GM19239 (cell line): ENCODE measurements at places on chromosomes 1 and 21.

- DNase-seq, result no peak
Observed at GRCh38 chr1:28395181-28395580, 25.6 kb downstream of the PHACTR4 start.

DNA sequence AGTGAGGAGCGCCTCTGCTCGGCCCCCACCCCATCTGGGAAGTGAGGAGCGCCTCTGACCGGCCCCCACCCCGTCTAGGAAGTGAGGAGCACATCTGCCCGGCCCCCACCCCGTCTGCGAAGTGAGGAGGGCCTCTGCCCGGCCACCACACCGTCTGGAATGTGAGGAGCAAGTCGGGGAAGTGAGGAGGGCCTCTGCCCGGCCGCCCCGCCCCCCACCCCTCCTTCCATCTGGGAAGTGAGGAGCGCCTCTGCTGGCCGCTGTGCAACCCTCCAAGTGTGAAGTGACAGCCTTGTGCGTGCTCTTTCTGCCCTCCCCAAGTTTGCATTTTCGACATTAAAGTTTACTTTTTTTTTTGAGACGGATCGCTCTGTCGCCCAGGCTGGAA, 5.1 kb upstream of the ZZZ3 start:
- DNase-seq, result no peak

DNA sequence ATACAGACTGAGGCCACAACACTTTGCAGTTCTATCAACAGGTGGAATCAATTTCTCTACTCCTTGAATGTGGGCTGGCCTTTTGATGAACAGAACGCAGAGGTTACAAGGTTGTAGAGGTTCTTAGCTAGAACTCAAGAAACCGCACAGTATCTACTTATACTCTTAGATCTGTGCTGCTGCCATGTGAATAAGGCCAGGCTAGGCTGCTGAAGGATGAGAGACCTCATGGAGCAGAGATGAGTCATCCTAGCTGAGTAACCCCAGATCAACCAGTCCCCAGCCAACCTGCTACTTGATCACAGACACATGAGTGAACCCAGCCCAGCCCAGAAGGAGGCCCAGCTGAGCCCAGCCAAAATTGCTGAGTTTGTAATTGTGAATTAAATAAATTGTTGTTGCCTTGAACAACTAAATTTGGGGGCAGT, 35.3 kb upstream of the BCAR3 start:
- DNase-seq, result no peak

GRCh38 chr1:109190189-109190588, 23.5 kb upstream of the SARS1 start:
- DNase-seq, result no peak

DNA sequence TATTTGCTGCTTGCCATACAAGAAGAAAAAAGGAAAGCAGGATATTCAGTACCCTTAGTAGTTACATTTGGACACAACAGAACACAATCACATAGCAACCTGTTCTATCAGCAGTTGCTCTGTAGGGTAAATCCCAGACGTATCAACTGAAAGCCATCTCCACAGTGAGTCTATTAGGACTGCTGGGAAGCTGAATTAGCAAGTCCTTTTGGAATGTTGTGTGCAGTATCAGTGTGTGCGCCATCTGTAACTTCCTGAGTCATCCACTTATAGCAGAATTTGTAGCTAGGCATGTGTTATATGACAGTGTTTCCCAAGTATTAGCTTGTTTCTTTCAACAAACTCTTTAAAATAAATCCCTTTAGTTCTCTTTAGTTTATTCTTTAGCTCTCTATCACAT, 21.3 kb downstream of the CCDC30 start:
- DNase-seq, result no peak

DNA sequence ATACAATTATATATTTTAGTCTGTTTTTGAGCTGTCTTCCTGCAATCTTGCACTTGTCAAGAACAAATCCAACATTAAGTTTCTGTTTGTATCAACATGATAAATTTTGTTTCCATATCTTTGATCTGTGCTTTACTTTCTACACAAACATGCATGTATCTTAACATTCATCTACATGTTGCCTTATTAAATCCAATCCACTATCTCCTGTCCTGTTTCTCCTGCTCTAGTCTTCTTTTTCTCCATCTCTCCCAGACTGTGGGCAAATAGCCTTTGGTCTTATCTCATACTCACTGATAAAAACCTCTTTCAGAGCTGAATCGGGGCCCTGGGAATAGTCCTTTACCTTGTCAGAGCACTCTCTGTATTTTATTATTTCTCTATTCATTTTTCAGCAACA, 101.3 kb downstream of the PLPPR4 start:
- DNase-seq, result no peak

DNA sequence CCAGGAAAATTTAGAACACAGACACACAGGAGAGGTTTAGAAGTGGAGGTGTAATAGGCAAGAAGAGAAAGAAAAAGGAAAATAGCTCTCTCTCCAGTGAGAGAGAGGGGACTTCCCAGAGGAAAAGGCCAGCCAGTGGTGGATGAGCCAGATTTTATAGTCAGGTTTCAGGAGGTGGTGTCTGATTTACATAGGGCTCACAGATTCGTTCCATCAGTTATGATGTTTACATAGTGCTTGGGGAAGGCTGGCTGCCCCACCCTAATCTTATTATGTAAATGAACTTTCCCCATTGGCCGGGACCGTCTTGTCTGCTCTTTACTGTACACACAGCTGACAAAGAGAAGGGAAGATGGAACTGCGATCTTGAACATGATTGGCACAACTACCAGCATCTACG, 797.3 kb downstream of the PLA2G4A start:
- DNase-seq, result no peak

DNA sequence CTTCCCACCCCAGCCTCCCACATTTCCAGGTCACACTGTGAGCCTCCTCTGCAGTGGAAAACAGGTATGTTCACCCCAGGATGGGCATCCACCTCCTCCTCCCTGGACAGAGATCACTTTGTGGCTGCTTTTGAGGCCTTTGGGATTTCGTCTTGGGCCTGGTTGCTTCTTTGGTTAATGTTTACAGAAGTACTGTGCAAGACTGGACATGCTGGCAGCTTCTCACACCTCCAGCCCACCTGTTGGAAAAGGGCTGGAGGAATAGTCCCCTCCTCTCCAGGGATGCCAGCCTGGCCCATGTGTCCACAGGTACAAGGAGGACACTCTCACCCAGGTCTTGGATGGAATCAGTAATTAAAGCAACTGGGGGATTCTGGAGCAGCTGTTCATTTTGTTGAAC, 56.1 kb downstream of the KAZN start:
- DNase-seq, result no peak

DNA sequence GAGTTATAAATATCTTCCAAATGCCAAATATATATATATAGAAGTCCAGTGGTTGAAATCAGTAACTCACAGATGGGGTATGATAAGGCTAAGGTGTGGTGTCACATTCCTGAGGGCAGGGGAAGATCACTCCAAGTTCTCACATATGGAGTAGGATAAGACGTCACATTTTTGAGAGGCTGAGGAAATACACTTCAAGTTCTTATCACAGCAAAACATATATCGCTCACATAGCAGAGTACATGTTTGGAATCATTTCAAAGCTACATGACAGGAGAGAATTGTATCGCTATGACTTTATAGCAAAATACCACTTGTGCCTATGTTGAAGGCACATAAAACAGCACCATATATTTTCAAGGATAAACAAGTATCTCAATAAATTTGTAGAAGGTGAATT, 55.1 kb downstream of the RBM11 start:
- DNase-seq, result no peak

DNA sequence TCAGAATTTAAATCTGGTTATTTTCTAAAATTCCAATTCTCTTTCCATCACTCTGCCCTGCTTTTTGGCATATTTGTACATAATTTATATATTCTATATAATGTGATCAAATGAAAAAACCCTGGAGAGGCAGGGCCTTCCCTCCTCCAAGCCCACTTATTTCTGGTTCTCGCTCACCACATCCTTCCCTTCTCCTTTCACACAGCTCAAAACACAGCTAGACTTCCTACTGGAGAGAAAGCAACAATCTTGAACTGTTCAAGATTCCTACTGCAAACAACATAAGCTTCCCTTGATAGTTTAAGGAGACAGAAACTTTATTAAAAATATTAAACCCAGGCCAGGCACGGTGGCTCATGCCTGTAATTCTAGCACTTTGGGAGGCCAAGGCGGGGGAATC, 7.6 kb upstream of the AIM2 start:
- no peak for DNase-seq

GRCh38 chr1:243345205-243345604, 89.4 kb downstream of the SDCCAG8 start:
- no peak for DNase-seq

GRCh38 chr1:108961752-108962486, 1.4 kb downstream of the CLCC1 start:
- DNase-seq, result no peak

DNA sequence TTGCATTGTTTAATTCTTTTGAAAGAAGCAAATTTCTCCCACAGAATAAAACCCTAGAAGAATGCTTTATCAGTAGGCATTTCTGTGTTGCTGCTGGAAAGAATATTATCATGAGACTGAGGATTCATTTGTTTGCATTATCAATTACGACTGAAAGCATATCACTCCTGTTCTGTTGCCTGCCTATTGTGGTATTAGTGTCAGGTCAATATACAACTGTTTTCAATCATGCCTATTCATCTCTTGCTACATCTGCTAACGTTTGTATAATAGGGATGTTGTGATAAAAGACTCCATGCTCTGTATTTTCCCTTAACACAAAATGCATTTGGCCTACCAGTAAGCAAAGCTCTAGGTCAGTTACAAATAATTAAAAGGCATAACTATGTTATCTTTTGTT, 221.5 kb downstream of the PTPRC start:
- DNase-seq, result no peak

DNA sequence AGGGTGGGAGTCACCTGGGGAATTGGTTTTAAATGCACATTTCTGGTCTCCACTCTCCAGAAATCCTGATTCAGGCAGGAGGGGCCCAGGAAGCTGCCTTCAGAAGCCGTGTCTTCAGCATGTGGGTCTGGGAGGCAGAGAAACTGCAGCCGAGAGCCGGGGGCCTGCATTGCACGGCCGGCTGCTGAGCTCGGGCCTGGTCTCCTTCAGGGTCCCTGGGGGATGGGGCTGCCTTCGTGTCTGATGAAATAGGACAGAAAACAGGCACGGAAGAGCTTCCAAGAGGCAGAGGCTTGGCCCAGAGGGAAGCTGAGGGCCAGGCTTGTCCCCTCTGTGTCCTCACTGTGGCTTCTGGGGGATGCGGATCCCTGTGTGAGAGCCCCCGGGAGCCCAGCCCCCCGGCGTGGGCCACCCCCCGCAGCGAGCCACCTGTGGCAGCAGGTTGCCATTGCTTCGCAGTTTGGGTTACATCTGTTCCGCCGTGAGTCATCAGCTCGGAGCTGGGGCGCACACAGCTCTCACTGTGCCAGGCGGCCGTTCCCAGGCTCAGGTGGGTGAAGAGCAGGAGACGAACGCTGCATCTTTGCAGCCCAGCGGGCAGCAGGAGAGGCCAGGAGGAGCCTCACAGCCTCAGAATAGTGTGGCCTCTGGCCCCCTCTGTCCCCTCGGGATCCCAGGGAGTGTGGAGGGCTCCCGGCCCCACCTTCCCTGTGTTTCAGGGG, 72.4 kb downstream of the AJAP1 start:
- DNase-seq, result no peak

DNA sequence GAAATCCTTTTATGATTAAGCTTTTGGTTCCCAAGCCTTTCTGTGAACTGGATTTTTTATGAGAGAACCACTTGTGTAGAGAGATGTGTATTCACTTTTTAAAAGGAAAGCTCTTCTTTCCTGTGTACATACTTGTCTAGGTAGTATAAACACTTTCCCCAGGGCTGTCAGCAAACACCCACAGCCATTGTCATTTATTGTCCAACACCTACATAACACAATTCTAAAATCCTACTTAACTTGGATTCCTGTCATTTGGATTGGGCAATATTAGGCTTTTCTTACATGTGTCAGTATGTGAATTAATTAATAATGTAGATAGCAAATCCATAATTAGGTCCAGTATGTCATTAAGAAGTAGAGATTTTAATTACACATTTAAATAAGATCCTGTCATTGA, 12.3 kb downstream of the DDX20 start:
- DNase-seq, result no peak

- no peak for DNase-seq
Observed at GRCh38 chr1:90027281-90027680, 32.4 kb downstream of the ZNF326 start.

DNA sequence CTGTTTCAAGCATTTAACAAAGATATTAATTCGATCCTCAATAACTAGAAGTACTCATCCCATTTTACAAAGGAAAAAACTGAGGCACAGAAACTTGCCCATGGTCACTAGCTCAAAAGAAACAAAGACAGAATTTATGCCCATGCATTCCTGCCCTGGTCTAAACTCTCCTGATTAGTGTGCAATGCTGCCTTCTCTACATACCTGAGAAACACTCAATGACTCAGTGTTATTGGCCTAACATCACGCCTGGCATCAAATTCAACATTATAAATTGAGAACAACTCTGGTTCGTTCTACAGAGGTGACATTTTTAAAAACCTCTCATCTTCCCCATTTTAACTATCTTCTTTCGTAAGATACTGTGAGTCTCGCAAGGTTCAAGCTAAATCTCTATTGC, 5.2 kb downstream of the APP start:
- DNase-seq, result no peak

DNA sequence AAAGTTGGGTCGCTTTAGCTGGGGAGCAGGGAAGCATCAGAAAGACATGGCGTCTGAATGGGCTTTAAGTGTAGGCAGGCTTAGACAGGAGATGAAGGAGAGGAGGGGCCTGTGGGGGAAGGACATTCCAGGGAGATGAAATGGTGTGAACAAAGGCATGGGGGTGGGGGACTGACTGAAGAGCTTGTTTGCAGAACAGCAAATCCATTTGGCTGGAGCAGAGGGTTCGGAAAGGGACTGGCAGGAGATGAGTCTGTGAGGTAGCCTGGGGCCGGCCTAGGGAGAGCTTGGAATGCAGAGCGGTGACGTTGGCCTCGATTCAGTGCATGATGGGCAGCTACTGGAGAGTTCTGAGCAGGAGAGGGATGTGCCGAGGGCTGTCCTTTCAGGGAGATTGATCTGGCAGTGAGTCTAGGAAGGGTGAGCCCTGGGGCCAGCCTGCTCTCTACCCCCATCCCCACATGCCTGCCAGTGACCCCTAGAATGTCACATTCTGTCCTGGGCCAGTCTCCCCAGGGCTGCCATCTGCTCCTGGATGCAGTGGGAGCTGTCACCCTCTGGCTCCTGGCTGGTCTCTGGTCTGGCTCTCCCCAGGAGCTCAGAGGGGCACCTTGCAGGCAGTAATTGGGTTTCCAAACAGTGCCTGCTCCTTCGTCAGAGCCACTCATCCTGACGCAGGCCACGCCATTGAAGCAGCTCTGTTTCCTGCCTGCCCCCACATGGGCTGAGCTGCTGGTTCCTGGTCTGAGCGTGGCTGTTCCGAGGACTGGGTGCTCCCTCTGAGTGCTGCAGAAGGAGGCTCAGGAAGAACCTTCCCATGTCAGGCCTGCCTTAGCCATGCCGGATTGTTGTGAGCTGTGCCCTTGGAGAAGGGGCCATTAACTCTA, 22.3 kb upstream of the TMEM222 start:
- no peak for DNase-seq
